Activated effector memory CD4-positive, alpha-beta T cell treated with Interleukin-2 at 50 U/mL for 16 hours (primary cell): ENCODE measurements at places on chromosomes 5 and 9.

- DNase-seq = no peak
These were observed 97.4 kb downstream of the PPARGC1B start for GRCh38 chr5:149827546-149827945.

DNA sequence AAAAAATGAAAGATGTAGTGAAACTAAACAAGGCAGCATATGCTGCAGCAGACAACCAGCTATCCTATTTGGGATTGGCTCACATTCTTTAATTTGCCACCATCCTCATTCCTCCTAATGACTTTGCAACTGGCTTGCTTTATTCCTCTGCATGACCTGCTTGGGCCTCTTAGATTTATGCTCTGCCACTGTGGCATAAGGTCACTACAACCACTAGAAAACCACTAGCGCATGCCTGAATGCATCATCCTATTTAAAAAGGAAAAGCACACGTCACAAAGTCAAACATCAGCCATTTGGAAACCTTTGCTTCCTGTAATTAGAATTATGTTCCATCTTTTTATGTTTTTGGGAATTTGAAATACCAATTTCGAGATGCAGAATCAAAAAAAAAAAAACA, 40.8 kb upstream of the CCDC152 start:
- no peak for DNase-seq

DNA sequence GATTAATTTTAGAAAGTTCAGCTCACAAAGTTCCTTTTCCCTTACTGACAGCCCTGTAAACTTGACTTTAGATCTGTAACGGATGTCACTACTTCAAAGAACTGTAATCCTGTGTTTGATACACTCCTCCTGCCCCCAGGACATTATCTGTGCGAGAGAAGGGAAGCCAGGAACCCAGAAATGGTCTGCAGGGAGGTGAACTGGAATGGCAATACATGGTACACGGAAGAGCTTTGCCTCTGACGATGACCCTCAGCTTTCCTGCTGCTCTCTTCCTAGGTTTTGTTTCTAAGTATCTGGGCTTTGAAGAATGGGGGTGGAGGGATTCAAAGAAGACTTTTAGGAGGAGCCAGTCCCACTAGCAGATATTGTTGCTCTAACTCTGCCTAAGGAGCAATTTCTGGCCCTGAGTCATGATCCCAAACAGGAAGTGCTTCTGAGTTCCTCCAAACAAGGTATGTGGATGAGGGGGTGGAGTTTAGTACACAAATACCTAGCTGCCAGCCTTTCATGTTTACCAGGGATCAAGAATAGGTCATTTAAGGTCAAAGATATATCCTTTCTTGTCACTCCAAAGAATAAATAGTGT, 43.4 kb upstream of the TMC1 start:
- no peak for DNase-seq

DNA sequence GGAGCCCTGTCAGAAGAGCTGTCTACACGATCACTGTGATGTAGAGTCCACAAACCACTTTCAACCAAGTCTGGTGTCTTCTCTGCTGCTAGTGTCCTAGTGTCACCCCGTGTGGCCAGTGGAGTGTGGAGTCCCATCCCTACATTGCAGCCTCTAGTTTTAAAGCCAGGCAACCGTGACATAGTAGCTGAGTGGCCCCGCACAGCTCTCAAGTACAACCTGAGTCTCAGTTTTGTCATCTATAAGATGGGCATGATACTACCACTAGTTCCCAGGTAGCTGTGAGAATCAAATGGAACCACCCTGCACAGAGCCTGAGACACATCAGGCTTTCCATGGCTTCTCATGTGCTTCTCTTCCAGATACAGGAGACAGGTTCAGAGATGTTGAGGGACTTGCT, 43.2 kb upstream of the AKNA start:
- DNase-seq = no peak

GRCh38 chr9:106675780-106676179, 187.2 kb upstream of the ZNF462 start:
- no peak for DNase-seq

GRCh38 chr5:75993183-75993582, 90.0 kb upstream of the SV2C start:
- no peak for DNase-seq
